T-cell (primary cell): ENCODE measurements at places on chromosomes 12 and 14. TPM values are rescaled to one million over a fixed set of nuclear protein-coding genes. Genes with fewer than 3 reads are reported as not detected.

- H3K27me3 ChIP-seq = no peaks in the 10 kb centered on the region
- no peaks in the 10 kb centered on the region for H3K4me1 ChIP-seq
- no peak overlapping the region for H3K4me3 ChIP-seq
- no peaks in the 10 kb centered on the region for H3K36me3 ChIP-seq
Measured at GRCh38 chr12:58711974-58712373, 208.3 kb downstream of the LRIG3 start.

DNA sequence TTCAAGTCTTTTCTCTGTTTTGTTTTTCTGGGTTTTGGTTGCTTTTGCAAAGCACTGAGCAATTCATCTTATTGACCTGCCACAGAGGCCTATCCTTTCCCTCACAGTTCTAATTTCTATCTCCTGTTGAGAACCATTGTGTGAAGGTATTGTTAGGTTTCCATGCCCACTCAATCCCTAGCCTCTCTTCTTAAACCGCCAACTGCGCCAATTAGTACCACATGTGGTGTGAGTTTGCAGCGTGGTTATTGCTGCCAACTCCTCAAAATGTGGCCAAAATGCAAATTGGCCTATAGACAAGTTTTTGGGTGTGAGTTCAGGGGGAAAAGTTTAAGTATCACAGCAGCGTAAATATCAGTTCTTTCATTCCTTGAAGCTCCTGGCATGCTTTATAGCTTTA is 232.6 kb downstream of the FLRT2 start:
- no peak overlapping the region for H3K27ac ChIP-seq
- no peaks in the 10 kb centered on the region for H3K27me3 ChIP-seq
- no peak for DNase-seq
- no peak overlapping the region for H3K4me3 ChIP-seq

GRCh38 chr14:69615496-69616407 is 4.4 kb downstream of the SUSD6 start:
- H3K4me3 ChIP-seq = peak overlapping the region; percentile 31
- H3K27ac ChIP-seq = peak overlapping the region; percentile 86
- no peaks in the 10 kb centered on the region for H3K36me3 ChIP-seq

GRCh38 chr14:89952576-89952975 is 2.0 kb downstream of the EFCAB11 start:
- H3K4me1 ChIP-seq = peaks cover 22% of the 10 kb centered on the region
- no peaks in the 10 kb centered on the region for H3K27me3 ChIP-seq
- H3K27ac ChIP-seq = no peak overlapping the region
- H3K36me3 ChIP-seq = no peaks in the 10 kb centered on the region
- no peak for DNase-seq

- no peak for DNase-seq
- no peaks in the 10 kb centered on the region for H3K36me3 ChIP-seq
- no peak overlapping the region for H3K27ac ChIP-seq
- no peak overlapping the region for H3K4me3 ChIP-seq
- H3K27me3 ChIP-seq = no peaks in the 10 kb centered on the region
- no peaks in the 10 kb centered on the region for H3K4me1 ChIP-seq
Measured at GRCh38 chr12:41049033-41049432, 139.1 kb upstream of the PDZRN4 start.

DNA sequence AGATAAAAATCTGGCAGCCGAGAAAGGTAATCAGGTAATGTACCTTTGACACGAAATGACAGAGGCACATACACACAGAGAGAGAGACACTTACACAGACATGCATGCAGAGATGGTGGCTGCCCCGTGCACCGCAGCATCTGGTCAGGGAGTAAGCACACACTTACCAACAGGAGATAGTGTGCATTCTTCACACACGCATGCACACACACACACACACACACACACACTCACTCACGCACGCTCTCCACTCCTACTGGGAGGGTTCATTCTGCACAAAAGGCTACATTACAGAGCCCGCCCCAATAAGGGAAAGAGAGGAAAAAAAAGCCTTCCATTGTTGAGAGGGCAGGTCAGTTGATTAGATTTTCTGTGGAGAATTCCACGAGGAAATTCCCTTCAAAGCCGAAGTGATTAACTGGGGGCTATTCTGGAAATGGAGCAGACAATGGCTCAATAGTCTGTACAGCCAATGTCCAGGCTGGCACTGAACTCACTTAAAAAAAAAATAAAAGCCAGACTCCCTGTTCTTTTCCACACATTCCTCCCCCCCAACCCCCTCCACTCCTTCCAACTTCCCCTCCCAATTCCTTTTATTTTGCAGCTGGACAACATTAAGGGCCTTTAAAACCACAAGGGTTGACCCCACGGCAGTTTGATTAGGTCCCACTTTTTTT is 1.4 kb upstream of the SOX5 start:
- H3K27ac ChIP-seq = no peak overlapping the region
- H3K4me1 ChIP-seq = no peaks in the 10 kb centered on the region
- no peak for DNase-seq
- no peak overlapping the region for H3K4me3 ChIP-seq
- H3K27me3 ChIP-seq = peaks cover 5% of the 10 kb centered on the region

DNA sequence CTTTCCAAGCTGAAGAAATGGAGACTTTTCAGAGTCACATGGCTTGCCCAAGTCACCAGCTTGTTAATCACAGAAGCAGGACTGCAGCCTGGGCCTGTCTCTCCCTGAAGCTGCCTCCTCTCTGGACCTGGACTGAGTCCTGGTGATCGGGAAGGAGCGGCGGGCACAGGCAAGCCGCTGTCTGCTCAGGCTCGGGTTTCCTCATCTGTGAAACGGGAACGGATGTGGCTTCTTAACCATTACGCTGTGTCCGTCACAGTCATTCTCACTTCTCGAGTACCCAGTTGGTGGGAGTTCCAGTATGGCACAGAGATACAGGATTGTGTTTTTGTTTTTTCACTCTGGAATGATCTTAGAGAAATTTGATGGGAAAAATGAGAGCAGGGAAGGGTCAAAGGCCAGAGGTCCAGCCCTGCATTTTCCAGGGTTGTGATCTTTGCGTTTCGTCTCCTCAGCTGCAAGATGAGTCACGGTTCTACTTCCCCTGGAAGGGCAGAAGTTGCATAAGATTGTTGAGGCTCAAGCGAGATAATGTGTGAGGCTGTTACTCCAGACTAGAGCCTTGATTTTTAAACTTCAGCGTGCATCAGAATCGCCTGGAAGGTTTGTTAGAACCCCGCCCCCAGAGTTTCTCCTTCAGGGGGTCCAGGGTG is 7.6 kb upstream of the LRTM2 start:
- H3K27me3 ChIP-seq = no peaks in the 10 kb centered on the region
- no peak overlapping the region for H3K4me3 ChIP-seq
- peak overlapping the region; percentile 51 for H3K27ac ChIP-seq

Gene CD163
- total RNA-seq = 0.70 TPM

Gene P2RX2
- total RNA-seq = not detected

Gene OVCH1
- total RNA-seq = not detected
